Stimulated activated CD8-positive, alpha-beta memory T cell treated with anti-CD3 and anti-CD28 coated beads, Interleukin-15, amount 100 ng/mL, for 1 hour (primary cell): ENCODE measurements at places on chromosomes 4 and X.

DNA sequence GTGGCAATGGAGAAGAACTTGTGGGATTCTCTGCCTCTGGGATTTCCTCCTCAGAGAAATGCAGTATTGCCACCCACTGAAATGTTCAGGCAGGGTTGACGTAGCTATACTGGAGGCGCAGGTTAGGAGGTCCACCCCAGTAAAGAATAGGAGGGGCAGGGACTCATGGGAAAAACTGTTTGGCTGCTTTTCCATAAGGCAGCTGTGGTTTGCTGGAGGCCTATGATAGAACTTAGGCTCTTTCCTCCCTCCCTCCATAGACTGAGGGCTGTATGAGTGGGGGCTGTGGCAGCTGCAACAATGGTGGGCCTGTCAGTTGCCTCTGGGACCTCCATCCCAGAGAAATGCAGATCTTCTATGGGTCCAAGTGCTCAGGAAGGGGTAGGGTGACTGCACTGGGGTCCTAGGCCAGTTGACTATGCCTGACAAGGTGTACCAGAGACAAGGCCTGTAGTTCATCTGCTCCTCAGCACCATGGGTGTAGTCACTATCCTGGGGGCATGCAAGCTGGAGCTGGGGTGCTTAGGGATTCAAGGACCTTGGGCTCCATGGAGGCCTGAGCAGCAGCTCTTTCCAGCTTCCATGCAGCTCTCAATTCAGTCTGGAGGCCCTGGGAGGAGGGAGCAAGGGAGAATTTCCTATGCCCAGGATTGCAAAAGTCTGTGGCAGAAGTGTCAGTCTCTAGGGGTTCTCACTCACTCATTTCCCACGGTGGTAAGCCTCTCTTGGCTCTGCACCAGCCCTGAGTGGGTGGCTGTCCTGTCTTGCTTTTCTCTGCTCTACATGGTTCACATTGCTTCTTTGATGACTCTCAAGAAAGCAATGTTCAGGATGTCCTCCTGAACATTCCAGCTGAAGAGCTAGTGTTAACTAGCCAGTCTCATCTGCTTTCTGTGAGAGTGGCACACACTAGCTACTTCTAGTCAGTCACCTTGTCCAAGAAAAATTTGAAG, 353.0 kb downstream of the IDS start:
- no peak for DNase-seq

- DNase-seq = no peak
These were observed 16.8 kb downstream of the ARHGEF38 start for GRCh38 chr4:105569057-105569865.

GRCh38 chr4:56372774-56373173, 14.5 kb downstream of the AASDH start:
- DNase-seq = no peak

GRCh38 chr4:185016101-185016940, 2.0 kb upstream of the HELT start:
- DNase-seq = no peak

- DNase-seq = no peak
These were observed 123.3 kb downstream of the RNF150 start for GRCh38 chr4:141009931-141010330.

- peak; percentile 64 for DNase-seq
These were observed at the start of gene SEPTIN11 for GRCh38 chr4:76949276-76950051. TSS of gene SEPTIN11 (plus strand) at chr4:76949752. CDS start at chr4:76949904, 152 bp downstream.

DNA sequence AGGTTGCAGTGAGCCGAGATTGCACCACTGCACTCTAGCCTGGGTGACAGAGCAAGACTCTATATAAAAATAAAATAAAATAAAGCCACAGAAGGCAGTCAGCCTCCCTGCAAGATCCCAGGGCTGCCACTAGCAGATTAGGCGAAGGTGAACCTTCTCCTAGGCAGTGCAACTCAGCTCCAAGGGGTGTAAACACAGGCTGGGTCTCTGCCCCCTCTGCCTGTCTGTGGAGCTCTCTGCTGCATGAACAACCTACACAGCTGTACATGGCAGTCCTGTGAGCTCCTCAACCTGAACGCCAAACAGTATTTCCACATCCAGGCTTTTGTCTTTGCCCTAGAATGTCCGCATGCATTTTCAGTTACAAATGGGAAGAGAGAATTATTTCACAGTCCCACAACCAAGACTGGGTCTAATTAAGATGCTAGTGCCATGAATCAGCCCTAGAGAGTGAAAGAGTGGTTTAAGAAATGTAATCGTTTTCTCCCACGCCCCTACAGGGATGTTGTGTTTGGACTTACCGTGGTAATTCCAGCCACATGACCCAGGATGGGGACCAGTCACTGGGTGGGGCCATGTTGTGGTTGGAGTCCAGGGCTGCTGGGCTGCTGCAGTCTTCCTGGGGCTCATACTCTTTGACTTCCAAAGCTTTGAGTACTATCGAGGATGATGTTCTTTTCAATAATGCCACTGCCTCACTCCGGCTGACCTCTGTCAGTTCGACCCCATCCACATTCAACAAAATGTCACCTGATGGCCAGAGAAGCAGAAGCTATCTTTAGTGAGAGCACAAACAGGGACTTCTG, 99.0 kb downstream of the FIP1L1 start:
- DNase-seq = no peak

DNA sequence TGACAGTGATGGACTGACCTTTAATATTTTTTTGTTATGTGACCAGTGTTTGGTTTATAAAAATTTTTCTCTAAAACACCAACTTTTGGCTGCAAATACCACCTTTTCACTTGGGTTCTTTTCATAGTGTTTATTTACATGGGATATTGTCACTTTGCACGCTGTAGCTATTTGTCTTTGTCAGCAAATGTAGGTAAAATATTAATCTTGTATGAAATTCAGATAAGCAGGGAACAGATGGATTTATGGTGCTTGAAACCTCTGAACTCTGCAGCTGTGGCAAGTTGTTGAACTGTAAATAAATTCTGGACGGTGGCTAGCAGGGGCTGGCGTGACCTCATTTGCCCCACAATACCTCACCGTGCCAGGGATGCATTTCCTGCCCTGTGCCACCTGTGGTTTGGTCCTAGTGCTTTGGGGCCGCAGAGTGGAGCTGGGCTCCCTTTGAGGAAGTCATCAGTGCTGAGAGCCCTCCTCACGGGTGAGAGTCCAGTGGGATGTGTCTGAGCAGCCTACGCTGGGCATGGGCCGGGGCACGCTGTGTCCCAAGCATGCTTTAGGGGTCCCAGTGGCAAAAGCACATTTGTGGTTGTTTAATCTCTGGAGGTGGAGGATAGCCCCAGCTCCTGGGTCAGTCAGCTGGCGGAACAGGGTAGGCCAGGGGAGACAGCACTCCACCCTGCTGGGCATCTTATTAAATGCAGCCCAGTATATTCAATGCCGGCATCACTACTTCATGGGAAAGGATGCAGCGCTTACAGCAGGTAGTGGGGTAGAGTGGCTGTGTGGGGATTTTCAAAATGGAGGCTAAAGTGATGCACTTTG, 108.6 kb downstream of the TBL1X start:
- DNase-seq = no peak

DNA sequence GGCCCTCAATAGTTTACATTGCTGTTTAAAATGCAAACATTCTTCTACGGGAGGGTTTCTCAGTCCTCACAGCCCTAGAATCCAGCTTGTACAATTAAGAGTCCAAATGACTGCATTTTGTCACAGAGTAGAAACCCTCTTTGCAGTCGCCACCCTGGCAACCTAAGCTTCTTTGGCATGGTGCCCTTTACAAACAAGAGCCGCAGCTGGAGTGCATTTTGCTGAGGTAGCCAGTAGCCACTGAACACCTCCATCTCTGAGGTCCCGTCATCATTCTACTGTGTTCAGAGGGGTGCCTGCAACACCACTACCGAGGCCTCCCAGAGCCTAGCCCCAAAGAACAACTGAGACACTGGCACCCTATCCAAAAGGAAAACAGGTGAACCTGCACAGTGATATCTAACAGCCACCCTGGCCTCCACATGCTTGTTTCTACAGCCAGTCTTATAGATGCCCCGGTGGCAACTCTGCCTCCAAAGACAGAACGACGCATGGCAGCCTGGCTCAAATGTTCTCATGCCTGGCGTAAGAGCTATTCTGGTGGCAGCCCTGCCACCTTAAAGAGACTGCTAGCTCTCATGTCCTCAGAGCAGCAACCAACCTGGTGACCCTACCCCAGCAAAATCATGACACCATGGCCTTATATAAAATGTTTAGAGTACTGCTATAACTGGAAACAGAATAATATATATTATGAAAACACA, 801.9 kb downstream of the TECRL start:
- DNase-seq = no peak

GRCh38 chr4:13546142-13546940, 2.0 kb upstream of the NKX3-2 start:
- no peak for DNase-seq

DNA sequence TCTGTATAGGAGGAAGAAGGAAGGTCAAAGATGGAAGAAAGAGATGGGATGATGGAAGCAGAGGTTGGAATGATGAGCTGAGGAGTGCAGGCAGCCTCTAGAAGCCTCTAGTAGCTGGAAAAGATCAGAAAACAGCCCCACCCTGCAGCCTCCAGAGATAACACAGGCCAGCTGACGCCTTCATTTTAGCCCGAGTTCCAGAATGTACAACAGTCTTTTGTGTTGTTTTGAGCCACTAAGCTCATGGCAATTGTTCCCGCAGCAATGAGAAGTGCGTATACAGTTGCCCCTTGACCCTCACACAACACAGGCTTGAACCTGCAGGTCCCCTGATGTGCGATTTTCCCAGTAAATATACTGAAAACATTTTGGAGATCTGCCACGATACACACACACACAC, 72.0 kb downstream of the WFS1 start:
- DNase-seq = no peak

DNA sequence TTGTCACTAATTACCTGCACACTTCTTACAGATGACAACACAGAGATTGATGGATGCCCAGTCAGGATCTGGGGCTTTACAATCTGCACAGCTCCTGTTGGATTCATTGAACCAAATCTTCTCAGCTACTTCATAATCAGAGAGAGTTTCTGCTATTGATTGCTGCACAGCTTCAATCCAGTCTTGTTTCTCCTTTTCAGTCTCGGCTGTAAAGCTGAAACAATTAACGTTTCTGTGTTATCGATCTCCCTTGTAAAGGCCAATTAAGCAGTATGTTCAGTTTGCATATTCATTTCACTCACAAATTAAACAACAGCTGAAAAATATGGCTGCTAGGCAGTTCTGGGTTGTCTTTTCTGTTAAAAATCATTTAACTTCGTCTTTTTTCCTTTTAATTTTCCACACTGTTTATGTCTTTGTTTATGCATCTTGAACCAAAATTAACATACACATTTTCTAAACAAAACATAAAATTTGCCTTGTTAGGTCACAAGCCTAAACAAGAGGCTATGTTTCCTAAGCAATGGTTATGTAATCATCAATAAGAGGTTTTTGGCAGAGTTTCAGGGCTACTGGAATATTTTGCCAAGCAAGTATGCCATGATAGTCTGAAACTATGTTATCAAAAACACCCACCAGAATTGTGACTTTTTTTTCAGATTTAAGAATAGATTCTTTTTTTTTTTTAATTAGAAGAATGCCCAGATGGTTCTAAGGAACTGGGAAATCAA, 79.2 kb downstream of the ARAP2 start:
- DNase-seq = no peak

GRCh38 chrX:23668335-23668734, 1.0 kb downstream of the PRDX4 start:
- no peak for DNase-seq

DNA sequence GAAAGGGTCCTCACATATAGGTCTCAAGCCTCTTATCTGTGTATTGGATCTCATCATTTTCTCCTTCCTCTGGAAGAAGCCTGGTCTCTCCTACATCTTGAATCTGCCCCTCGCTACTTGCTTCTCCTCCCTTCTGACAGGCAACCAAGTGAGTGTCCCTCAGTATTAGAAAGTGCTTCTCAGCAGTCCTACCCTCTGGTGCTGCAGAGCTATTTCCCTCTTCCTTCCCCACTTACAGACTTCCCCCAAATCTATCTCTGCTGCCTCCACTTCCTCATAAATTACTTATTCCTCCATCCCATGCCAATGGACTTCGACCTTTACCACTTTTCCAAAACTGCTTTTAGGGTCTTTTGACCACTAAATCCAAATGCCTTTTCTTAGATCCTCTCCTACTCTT, 129.1 kb upstream of the NAP1L5 start:
- no peak for DNase-seq

- no peak for DNase-seq
These were observed 25.5 kb upstream of the RXFP1 start for GRCh38 chr4:158496030-158496741.

DNA sequence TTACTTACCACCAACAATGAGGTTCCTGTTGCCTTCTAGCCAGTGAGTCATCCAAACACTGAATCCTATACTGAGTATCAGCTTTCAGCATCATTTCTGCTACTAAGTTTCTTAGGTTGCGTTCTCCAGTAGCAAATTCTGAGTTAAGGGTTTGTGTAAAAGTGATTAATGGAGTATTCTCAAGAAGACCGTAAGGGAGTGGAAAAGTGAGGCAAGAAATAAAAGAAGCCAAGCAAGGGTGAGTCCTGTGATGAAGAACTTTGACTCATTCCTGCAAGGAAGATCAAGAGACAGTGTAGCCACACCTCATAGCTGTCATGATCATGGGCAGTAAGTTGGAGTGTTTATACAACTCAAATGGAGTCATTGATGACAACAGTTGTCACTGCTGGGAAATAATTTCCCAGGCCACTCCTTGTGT, 446.2 kb downstream of the RAPGEF2 start:
- no peak for DNase-seq

GRCh38 chr4:52658641-52659000, 480 bp downstream of the USP46 start:
- no peak for DNase-seq

DNA sequence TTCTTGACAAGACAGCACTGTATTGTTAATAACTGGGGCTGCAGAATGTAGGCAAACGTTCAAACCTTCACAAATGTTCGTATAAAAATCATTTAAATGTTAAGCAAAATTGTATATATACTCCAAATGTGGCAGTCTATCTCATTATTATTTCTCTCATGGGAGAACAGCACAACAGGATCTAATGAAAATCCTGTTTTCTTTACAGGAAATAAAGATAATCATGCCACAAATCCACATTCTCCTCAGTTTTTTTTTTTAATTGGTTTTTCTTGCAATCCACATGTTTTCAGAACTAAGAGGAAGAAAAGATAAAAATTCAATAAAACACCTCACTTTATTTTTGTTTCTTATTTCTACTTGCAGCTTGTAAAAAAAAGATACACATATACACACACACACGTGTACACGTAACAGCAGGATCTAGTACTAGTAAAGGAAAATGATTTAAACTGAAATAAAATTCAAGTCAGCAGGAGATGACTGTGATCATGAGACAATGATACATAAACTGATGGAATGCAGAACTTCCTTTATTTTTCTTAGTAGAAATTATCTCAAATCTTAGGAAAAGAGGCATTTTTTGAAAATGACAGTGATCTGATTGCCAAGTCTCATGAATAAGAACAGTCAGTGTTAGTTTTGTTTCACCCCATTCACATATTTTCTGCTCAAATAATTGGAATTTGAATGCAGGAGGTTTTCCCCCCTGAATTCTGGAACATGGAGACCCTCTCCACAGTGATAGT, 11.3 kb downstream of the APBB2 start:
- DNase-seq = no peak
